NCI-H748 treated with DMSO at 0.1 percent for 48 hours (cell line): ENCODE measurements at places on chromosomes 13 and 19.

GRCh38 chr19:38252941-38253691 lies 3.1 kb downstream of the PPP1R14A start:
- no peak for DNase-seq

- no peak for DNase-seq
Observed at GRCh38 chr19:11483366-11484111, 2.7 kb upstream of the ELAVL3 start.

DNA sequence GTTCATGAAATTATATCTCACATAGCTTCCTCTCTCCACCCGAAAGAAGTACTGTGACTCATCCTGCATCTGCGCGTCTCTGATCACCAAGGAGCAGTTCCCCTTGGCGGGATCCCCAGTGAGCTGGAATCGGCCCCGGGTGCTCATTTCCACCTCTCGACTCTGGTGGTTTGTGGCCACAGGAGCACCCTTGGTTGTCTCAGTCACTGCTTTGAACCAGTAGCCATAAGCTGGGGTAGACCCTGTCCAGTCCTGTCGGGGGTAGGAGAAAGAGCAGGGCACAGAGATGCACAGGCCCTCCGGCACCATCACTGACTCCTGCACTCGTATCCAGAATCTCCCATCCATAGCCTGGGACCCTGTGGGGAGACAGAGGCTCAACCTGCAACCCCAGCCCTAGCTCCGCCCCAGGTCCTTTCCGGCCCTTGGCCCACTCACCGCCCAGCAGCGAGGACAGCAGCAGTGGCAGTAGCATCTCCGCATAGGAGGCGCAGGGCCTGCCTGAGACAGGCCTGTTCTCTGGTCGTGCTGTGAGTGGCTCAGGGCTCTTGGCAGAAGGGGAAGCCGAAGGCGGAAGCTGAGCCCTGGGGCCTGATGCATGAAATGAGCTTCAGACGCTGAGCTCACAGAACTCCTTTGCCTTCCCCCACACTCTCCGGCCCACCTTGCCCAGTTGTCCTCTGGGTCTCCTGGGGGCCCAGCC lies at the start of gene SIGLEC10:
Gene SIGLEC10 (minus strand): TSS at position 536 of the 703 bp plus-strand sequence. CDS start 61 bp downstream, at position 475.
- DNase-seq: no peak

DNA sequence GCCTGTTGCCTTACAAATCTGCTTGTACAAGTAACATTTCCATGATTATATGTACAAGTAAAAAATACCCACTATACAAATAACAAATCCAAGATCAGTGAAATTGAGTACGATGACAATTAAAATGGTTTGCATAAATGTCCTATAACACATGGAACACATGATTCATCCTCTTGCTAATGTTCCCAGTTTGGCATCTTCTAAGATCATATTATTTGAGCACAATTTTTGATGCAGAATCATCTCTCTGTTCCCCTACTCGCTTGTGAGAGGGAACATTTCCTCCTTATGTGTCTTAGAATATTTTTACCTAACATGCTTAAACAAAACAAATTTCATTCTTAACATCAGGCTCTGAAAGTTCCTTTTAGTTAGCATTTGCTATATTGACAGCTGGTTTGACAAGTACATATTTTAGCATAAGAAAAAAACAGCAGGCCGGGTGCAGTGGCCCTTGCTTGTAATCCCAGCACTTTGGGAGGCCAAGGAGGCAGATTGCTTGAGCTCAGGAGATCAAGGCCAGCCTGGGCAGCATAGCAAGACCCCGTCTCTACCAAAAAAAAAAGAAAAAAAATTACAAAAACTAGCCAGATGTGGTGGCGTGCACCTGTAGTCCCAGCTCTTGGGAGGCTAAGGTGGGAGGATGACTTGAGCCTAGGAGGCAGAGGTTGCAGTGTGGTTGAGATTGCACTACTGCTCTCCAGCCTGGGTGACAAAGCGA lies 14.2 kb downstream of the ZNF331 start:
- DNase-seq: no peak

GRCh38 chr19:8641908-8642547 lies 11.6 kb downstream of the NFILZ start:
- no peak for DNase-seq

- no peak for DNase-seq
Observed at GRCh38 chr13:27053902-27054595, 117.6 kb downstream of the USP12 start.

GRCh38 chr13:38202740-38203139 lies 146.9 kb upstream of the UFM1 start:
- no peak for DNase-seq

- no peak for DNase-seq
Observed at GRCh38 chr13:27264181-27264580, 6.4 kb upstream of the RASL11A start.
